ENCODE measurements at places on chromosomes 12 and 14.

DNA sequence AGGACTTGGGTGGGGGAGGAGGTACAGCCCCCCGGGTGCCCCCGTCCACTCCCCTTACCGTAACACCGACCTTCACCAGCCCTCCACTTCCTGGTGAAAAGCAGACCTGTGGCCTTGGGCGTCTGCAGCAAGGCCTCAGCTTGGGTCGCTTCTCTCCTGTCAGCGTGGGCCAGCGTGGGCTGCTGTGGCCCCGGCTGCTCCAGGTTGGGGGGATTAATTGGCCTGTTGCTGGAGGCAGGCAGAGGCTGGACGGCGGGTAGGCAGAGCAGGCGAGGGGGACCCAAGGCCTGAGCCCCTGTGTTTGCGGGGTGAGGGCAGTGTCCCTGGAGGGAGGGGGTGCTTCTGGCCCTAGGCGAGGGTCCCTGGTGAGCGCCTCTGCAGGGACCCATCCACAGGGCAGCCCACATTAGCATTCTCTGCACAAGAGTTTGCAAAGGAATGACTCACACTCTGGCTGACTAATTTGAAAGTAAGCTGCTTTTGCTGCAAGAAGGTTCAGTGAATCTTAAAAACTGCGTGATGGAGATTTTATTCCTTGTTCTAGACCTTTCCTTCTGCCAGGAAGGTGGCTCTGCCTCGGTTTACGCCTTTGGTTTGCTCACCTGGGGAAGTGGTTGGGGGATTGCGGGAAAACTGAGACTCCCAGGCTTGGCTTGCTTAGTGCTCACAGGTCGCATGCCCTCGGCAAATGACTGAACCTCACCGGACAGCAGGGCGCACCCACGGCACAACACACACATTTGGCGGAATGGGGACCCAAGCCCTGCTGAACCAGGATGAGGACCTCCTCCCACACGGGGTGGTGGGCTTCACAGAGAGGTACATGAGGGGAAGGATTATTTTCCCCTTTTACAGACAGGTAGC is 37.9 kb upstream of the DLK1 start:
- no peak for DNase-seq

DNA sequence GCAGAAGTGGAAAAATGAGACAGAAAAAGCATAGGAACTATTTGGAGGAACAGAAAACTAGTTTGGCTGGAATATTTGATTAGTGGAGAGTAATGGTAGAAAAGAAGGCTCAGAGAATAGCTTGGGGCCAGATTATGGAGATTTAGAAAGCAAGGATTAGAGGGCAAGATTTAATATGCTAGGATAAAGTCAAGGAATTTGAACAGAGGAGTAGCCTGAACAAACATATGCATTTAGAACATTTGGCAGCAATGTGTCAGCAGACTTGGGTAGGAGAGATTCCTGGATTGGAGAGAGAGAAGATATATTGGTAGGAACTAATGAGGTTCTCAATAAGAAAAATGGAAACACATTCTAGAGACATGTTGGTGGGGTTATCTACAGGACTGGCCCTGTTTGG is 229.2 kb upstream of the PKP2 start:
- no peak for DNase-seq

GRCh38 chr12:93682846-93683261 is 5.7 kb downstream of the CRADD start:
- DNase-seq, result no peak

- DNase-seq, result no peak
Measured at GRCh38 chr14:23494223-23494622, 24.7 kb downstream of the NGDN start.

- no peak for DNase-seq
Measured at GRCh38 chr12:96233168-96233567, 39.0 kb downstream of the ELK3 start.

DNA sequence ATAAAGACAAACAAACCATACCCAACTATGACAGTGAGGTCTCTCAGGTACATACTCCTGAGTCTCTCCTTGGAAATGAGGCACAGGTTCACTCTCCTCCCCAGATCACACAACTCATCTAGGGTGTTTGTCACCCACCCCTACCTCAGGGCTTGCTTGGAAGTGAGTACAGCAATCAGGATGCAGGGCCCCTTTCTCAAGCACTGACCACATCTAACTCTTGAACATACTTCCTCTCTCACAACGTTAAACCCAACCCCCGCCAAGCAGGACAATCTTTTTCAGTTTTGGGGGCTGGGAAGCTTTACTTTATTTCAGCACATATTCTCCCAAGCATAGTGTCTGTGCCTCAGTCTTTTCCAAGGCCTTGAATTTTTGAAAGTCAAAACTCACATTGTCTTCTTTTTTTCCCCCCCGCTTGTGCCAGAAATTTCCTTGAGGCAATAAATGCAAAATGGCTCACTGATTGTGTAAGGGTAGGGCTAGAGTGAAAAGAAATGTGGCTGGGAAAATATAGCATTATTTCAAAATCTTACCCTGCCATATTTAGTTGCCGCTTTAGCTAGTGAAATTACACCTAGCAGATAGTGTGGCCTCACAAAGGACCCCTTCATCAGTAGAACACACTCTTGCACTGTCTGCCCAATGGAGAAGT is 2.4 kb upstream of the GPR65 start:
- DNase-seq, result peak; percentile 13

- DNase-seq, result no peak
Measured at GRCh38 chr14:49769581-49770211, 1.7 kb downstream of the KLHDC2 start.

DNA sequence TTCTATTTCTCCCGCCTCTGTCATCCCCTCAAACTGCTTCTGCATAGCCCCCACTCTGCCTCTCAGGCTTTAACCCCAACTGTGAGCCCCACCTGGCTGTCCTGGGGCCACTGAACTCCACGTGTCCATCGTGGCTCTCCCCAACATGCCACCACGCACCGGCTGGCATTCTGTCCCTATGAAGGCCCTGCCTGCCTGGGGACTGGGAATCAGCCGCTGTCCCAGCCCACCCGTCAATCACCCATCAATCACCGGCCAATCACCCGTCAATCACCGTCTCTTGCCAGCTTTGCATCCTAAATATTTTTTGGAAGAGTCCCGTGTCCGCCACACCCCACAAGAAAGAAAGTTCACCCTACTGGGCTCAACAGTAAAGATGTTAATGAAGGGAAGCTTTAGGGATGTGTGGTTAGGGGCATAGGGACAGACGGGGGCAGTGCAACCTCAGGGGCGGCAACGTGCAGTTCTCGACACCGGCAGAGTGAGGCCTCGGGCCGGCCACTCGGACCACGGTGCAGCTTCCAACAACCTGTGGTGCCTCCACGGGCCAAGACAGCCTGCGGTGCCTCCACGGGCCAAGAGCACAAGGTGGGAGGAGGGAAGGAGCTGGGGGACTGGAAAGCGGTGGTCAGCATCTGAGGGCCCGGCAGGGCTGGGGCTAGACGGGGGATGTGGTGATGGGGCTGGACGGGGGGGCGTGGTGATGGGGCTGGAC is 85.6 kb downstream of the GALNT9 start:
- no peak for DNase-seq

GRCh38 chr12:58880639-58881038 is 39.7 kb downstream of the LRIG3 start:
- DNase-seq, result no peak

GRCh38 chr14:101992708-101993107 is 28.3 kb downstream of the DYNC1H1 start:
- no peak for DNase-seq

DNA sequence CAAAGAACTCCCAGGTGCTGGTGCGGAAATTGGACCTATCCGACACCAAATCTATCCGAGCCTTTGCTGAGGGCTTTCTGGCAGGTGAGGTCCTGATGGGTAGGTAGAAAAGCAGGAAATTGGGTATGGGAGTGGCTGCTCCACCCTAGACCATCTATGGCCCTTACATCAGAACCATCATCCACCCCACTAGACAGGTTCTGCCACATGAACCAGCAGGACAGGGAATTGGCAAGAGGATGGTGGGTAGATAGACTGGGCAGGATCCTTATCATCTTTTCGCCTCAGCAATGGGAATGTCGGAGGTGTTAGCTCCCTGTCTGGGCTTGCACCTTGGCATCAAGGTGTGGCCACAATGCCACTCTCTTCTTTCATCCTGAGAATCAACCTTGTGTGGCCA is 23.5 kb downstream of the RDH12 start:
- DNase-seq, result no peak

Data from stimulated activated CD4-positive, alpha-beta T cell treated with anti-CD3 and anti-CD28 coated beads, Interleukin-1b, Interleukin-23, amount 100 ng/mL, for 48 hours (primary cell).